Activated CD8-positive, alpha-beta memory T cell treated with anti-CD3 and anti-CD28 coated beads for 1 hour (primary cell): ENCODE measurements at places on chromosomes 7 and 10.

DNA sequence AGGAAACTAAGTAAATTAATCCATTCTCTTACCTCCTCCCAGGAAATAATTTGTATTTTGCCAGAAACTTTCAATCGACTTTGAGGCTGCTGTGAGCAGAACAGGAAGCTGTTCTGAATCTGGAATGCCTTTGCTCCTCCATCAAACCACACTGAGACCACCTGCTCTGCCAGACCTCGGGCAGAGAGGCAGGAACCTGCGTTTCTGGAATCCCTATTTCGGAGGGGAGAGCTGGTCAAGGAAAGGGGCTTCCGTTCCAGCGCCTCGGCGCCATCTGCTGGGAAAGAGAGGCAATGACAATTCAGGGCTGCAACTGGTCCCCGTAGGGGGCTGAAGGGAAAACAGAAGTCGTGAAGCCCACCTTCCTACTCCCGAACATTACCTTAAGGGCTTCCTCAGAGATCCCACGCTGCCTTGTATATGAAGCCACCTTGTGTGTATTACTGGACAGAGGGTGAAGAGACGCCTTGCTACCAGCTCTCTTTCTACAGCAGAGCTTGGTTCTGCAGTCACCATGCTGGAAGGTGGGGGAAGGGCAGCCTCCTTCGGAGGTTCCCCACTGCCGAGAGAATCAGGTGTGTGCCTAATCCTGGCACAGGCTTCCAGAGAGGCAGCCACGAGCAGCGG is 31.2 kb downstream of the ZNF467 start:
- DNase-seq = peak; percentile 41

GRCh38 chr7:142788303-142789289 is 17.8 kb downstream of the PRSS2 start:
- no peak for DNase-seq

- no peak for DNase-seq
Measured at GRCh38 chr7:1856161-1856887, 186.2 kb downstream of the ELFN1 start.

DNA sequence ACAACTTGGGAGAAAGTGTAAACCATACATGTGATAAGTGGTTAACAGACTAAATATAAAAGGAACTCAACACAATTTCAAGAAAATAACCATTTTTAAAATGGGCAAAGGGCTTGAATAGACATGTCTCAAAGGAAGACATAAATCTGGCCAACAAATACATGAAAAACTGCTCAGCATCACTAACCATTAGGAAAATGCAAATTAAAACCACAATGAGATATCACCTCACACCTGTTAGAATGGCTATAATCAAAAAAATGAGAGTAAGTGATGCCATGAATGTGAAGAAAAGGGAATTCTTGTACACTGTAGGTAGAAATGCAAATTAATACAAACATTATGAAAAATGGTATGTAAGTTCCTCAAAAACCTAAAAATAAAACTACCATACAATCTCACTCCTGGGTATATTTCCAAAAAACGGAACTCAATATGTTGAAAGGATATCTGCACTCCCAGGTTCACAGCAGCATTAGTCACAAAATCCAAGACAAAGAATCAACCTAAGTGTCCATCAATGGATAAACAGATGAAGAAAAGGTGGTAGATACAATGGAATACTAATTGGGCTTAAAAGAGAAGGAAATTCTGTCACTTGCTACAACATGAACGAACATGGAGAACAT is 5.6 kb downstream of the SNX13 start:
- no peak for DNase-seq

DNA sequence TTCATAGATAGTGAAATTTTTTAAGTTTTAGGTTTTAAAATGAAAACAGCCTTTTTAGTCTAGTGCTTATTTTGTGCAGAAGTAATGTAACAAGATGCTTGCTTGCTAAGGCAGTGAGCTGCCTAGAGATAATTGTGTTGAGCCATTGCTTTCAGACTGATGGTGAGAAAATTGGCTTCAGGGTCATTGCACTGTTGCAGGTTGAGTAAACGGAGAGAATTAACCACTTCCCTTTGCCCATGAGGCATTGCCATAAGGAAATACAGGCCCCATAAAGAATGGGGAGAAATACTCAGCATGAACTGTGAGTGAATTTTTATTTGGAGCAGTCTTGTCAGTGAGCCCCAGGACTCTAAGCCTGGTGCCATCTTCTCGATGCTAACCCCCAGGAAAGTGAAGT is 140.5 kb downstream of the LRRC4 start:
- no peak for DNase-seq
